Activated naive CD4-positive, alpha-beta T cell (primary cell): ENCODE measurements at places on chromosomes 2 and 18.

DNA sequence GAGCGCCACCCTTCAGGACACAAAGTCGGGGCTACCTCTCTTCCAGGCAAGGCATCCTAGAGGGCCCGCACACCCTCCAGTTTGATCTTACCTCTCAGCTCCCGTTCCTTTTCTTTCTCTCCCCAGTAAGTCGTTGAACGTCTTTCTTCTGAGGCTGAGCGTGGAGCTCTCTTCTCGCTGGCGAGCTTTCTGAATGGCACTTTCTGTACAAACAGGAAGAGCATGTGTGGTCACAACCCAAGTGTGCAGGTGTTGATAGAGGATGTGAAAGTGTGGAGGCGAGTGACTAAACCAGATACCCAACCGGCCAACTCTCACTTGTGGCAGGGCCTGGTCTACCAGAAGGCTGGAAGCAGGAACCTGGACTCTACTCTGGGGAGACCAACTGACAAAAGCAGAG, at the start of gene AFF3:
Gene AFF3, minus strand, starts transcription at position 198 of the 400 bp plus-strand sequence. CDS start 38,136 bp downstream, outside the sequence.
- peak; percentile 13 for DNase-seq

DNA sequence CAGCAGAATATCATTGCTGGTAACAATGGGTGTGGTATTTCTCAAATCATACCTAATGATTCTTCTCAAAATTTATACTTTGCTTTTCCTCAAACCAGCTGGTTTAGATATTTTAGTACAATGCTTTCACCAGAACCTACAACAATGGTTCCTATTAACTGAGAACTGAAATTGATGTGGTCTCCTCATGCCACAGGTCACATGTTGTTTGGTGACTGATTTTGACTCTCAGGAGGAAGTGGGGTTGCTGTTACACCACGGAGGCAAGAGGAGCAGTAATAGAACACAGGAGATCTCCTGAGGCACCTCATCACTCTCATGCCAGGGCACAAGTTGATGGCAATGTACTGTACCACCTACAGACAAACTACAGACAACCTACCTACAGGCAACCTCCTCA, 3.0 kb upstream of the CEP68 start:
- DNase-seq: no peak

DNA sequence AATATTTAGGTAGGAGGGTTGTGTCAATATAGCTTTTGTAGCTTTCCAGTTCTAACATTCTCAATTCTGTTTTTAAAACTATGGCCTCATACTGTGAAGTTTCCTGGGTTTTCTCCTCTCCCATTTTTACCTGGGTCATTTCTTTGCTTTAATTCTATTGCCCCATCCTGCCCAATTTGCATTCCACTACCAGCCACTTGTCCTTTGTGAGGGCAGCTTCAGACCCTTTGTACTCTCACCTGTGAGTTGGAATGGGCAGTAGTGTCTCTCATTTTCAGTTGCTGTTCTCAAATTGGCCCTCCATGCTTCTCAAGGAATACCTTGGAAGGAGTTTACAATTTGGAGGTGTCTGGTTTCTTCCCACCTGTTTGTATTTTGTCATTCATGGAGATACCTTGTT, 108.4 kb downstream of the CAMKMT start:
- no peak for DNase-seq

DNA sequence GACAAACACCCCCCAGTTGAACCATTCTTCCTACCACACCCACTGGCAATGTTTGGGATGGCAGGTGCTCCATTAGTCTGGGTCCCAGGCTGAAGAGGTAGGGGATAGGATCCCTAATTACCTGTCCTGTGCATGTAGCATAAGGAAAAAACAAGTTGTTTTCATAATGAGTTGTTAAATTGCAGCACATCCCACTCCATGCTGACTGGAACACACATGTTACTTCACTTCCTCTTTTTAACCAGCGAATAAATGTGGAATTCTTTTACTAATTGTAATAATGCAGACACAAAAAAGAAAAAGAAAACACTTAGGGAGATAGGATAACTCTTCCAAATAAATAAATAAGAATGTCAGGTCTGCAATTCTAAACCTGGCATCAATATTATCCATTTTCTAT, 11.8 kb upstream of the CBLN2 start:
- no peak for DNase-seq

DNA sequence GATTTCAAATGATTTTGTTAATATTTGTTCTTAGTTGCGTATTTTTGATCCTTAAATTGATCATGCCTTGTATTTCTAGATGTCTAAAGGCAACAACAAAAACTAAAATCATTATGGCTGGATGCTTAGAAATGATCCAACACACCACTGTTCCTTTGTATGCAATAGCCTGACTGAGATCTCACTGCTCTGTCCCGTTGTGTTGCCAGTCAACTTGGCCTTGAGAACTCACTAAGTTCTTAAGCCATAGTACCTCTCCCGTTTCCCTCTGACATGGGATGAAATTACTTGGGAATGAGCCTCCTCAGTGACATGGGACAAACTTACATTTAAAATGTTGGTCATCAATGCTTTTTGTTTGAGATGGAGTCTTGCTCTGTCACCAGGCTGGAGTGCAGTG, 222.0 kb upstream of the HS6ST1 start:
- DNase-seq: no peak

- DNase-seq: no peak
These were observed 37.7 kb upstream of the RTN4 start for GRCh38 chr2:55087936-55088335.

DNA sequence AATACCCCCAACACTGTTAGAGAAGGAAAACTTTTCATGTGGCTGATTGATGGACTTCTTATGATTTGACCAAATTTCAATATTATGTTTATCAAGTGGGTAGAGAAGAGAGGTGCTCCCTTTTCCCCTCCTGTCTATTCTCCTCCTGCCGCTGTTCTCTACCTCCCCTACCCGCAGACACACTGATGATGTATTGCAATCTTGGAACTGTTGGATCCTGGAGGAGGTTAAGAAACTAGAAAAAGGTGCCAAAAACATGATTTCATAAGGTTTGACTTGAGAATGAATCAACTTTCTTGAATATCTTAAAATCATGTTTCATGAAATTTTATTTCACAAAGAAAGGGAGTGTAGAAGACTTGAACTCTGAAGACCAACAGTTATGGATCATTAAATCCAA, 125.8 kb downstream of the MEIS1 start:
- DNase-seq: no peak

- DNase-seq: no peak
These were observed 356.6 kb downstream of the FBXO15 start for GRCh38 chr18:73791081-73791480.

- no peak for DNase-seq
These were observed 257.7 kb upstream of the UBE2E3 start for GRCh38 chr2:180722551-180723239.

DNA sequence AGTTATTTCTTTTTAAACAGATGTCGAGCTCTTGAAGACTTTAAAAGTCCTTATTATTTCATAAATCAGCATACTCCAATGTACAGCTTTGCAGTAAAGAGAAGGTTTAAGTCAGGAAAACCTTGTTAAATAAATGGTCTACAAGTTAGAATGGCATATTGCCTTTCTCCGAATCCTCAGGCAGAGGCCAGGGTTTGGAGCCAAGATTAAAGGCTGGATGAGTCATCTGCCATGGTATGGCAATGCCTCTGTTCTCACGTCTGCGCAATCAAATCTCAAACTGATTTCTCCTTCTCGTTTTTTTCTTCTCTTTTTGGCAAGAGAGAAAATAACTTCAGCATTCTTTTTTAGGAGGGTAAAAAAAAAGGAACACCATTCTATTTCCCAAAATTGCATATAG, 5.6 kb upstream of the KCNJ3 start:
- no peak for DNase-seq

GRCh38 chr18:59063300-59063906, 76.3 kb upstream of the SEC11C start:
- DNase-seq: no peak

GRCh38 chr18:35118641-35119040, 77.4 kb downstream of the MAPRE2 start:
- no peak for DNase-seq

DNA sequence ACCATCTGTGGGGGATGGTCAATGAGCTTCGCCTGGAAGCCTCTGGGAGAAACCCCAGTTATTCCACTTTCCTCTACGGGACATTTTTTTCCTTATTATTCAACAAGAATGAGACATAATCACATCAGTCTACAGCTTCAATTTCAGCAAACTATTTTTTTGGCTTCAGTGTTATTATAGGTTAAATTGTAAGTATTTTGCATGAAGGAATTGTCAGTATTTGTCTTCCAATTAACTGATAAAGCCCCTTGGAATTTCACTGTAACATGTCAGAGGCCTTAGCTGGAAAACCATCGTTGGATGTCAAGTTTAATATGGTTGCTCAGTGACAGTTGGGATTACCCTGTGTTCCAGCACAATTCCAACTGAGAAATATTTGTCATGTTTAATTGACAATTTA, 480.9 kb upstream of the CHST9 start:
- no peak for DNase-seq

GRCh38 chr2:109129921-109130722, 1.1 kb downstream of the SH3RF3 start:
- no peak for DNase-seq

DNA sequence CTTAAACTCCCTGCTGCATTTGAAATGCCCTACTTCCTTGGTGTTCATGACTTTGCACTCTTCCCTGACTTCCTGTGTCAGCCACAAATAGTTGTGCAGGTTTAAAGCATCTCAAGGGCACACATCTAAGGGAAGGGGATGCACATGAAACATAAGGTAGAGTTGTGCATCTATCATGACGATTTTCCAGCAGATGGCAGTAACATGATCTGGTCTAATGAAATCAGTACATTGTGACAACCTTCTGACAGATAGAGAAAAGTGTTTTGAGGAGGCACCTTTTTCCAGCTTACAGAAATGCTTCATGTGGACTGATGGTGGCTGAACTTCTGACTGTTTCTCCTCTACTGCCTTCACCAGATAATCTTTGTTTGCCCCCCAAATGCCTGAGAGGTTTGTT, 238.9 kb downstream of the XIRP2 start:
- DNase-seq: no peak
